ENCODE measurements at places on chromosomes 11 and 22.

DNA sequence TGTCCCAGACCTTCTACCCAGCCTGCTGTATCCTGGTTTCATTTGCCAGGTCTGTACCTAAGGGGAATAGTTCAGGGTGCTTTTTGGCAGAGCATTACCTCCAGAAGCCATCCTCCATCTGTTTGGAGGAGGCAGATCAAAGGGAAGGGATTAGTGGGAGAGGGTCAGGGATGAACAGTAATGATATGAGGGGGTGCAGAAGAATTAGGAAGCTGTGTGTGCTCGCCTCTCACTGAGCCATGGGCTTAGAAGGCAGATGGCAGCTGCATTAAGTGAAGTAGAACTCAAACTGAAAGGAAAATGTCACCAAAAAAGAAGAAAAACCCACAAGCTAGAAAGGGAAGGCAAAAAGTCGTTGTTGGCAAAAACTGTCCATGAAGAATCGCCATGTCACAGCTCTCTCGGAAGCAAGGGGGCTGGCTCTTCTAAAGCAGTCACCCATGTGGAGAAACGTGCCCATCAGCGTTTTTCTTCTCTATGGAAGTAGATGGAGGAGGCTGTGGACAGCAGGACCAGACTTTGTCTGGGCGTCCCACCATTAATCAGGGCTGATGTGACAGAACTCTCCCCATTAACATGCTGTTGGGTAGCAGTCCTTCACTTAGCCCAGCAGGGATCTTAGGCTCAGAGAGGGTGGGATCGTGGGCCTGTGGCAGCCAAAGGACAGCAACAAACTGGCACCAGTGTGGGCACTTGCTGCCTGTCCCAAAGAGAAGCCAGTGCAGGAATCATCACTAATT is 46.8 kb downstream of the CEP164 start:
- no peak for DNase-seq

- DNase-seq, result no peak
Measured at GRCh38 chr22:33063611-33064010, 5.4 kb upstream of the SYN3 start.

DNA sequence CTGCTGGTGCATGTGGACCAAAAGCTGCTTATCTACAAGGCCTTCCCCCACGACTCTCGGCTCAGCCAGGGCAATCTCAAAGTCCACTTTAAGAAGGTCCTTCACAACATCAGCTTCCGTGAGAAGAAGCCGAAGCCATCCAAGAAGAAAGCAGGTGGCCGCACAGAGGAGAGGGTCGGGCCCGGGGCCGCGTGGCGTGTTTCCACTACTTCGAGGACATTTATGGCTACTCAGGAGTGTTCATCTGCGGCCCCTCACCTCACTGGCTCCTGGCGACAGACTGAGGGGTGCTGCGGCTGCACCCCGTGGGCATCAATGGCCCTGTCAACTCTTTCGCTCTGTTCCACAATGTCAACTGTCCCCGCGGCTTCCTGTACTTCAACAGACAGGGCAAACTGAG is 16.2 kb upstream of the SLC5A4 start:
- DNase-seq, result no peak

GRCh38 chr11:119726150-119726553 is 2.8 kb downstream of the NECTIN1 start:
- DNase-seq, result no peak

GRCh38 chr11:117457835-117458234 is 130.2 kb downstream of the CEP164 start:
- no peak for DNase-seq

GRCh38 chr11:46339816-46340215 is 7.4 kb upstream of the DGKZ start:
- DNase-seq, result no peak

GRCh38 chr22:39496131-39496838 is 5.8 kb upstream of the MIEF1 start:
- peak; percentile 35 for DNase-seq

GRCh38 chr11:26335903-26336302 is 4.0 kb downstream of the ANO3 start:
- DNase-seq, result no peak

DNA sequence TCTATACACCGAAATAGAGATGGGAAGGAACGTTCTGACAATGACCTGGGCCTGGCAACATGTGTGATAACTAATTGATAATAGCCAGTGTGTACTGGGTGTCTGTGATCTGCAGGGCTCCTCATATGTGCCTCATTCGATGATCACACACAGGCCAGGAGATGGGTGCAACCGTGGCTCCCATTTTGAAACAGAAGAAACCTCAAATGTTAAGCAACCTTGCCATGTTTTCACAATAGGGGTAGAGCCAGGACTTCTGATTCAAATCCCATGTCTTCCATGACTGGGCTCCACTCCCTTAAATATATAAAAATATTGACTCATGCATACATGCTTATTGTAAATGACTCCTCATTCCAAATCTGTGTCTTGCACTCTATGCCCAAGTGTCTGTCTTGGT is 11.1 kb downstream of the APOL3 start:
- no peak for DNase-seq

DNA sequence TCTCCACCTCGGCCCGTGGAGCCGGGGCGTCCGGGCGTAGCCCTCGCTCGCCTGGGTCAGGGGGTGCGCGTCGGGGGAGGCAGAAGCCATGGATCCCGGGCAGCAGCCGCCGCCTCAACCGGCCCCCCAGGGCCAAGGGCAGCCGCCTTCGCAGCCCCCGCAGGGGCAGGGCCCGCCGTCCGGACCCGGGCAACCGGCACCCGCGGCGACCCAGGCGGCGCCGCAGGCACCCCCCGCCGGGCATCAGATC is 439 bp downstream of the YAP1 start:
- no peak for DNase-seq

- DNase-seq, result no peak
Measured at GRCh38 chr11:109862835-109863234, 230.4 kb upstream of the ZC3H12C start.

DNA sequence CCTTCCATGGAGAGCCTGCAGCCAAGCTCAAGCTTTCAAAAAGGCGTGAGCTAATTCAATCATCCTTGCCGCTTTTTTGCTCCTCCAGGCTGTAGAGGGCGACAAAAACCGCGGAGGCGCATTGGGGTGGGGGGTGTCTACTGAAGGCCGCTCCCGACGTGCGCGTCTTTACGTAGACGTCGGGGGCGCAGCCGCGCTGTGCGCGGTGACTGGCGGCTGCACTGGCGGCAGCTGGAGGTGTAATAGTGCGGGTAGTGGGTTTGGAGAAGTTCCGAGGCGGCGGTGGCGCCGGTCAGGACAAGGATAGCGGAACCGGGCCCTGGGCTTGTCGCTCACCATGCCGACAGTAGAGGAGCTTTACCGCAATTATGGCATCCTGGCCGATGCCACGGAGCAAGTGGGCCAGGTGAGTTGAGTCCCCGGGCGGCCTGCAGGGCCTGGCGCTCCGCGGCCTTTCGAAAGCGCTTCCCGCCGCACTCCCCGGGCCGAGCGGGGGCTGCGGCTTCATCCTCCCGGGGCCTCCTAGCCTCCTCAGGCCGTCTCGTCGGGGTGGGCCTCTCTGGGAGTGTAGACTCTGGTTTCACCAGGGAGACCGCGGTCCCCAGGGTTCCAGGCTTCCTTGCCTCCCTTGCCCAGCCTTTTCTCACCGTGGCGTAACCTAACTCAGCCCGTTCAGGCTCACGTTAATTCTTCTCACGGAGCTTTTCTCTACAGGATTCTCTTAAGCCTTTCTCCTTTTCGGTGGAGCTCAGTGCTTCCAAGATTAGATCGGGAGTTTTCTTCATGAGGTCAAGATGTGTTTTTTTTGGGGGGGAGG is at the start of gene API5:
TSS of gene API5 (plus strand) at position 206 of the 817 bp plus-strand sequence. CDS start at position 338, 132 bp downstream.
- peak; percentile 88 for DNase-seq

- DNase-seq, result no peak
Measured at GRCh38 chr11:100716838-100717237, 29.8 kb downstream of the ARHGAP42 start.

GRCh38 chr11:60985991-60986915 is 14.8 kb downstream of the CD6 start:
- DNase-seq, result peak; percentile 84

DNA sequence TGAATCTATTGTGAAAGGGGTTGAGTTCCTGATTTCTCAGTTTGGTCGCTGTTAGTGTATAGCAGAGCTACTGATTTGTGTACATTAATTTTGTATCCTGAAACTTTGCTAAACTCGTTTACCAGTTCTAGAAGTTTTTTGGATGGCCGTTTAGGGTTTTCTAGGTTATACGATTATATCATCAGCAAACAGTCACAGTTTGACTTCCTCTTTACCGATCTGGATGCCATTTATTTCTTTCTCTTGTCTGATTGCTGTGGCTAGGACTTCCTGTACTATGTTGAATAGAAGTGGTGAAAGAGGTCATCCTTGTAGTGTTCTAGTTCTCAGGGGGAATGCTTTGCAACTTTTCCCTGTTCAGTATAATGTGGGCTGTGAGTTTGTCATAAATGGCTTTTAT is 24.6 kb upstream of the OOSP4B start:
- DNase-seq, result no peak

GRCh38 chr11:126024123-126024522 is 38.5 kb downstream of the CDON start:
- DNase-seq, result no peak

DNA sequence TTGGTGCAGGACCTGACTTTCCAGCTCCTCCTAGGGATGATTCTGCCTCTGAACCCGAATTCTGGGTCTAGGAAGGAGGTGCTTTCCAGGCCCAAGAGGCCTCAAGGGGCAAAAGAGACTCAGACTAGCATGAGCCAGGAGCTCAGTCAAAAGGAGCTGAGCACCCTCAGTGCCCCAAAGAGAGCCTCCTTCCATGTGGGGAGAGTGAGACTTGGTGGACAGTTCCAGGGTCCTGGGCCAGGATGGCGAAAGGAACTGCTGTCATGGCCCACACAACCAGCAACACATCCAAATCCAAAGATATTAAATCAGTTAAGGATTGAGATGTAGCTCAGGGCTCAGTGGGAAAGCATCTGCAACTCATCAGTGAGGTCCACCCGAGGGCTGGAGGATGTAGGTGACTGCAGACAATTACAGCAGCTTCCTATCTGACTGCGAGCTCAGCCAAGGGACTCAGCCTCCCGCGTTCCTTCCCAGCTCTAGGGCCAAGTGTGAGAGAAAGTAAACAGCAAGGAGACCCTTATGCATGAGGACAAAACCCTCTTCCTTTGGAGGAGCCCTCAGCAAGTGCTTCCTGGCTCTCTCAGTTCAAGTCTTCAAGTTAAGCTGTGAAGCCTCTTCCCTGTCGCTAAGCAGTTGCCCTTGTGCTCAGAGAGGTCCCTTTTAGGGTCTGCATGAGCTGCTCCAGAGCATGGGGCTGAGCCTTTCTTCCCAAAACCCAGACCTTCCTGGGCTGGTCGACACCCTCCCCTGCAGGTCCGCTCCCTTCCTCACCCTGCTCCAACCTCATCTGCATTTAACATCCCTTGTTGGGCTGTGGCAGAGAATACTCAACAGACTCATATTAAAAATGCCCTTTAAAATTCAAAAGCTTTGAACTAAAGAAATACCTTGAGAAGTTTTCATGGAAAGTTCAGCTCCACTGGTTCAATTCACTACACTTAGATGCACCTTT is 35.8 kb downstream of the C11orf58 start:
- no peak for DNase-seq

DNA sequence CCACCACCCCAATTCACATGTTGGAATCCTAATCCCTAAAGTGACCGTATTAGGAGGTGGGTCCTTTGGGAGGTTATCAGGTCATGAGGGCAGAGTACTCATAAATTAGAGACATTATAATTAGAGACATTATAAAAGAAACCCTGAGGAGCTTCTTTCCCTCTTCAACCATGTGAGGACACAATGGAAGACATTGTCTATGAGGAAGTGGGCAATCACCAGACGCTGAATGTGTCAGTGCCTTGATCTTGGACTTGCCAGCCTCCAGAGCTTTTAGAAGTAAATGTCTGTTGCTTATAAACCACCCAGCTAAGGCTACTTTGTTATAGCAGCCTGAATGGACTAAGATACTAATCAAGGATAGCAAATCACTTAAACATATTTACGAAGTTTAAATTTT is 14.8 kb downstream of the GAB2 start:
- DNase-seq, result no peak

GRCh38 chr11:100557830-100558611 is 129.1 kb upstream of the ARHGAP42 start:
- DNase-seq, result no peak

DNA sequence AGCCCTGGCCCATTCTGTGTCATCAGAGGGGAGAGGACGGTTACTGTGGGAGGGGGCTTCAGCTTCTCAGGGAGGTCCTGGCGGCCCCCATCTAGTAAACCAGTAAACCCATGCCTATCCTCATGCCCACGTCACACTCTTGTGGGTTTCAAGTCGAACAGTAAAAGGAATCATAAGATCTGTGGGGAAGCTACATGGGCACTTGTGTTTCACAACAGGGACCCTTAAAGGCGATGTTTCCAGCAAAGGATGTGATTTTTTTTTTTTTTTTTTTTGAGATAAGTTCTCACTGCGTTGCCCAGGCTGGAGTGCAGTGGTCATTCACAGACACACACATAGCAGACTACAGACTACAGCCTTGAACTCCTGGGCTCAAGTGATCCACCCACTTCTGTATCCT is 9.2 kb upstream of the PARVG start:
- DNase-seq, result no peak

- no peak for DNase-seq
Measured at GRCh38 chr11:35594680-35595079, 23.6 kb upstream of the FJX1 start.

DNA sequence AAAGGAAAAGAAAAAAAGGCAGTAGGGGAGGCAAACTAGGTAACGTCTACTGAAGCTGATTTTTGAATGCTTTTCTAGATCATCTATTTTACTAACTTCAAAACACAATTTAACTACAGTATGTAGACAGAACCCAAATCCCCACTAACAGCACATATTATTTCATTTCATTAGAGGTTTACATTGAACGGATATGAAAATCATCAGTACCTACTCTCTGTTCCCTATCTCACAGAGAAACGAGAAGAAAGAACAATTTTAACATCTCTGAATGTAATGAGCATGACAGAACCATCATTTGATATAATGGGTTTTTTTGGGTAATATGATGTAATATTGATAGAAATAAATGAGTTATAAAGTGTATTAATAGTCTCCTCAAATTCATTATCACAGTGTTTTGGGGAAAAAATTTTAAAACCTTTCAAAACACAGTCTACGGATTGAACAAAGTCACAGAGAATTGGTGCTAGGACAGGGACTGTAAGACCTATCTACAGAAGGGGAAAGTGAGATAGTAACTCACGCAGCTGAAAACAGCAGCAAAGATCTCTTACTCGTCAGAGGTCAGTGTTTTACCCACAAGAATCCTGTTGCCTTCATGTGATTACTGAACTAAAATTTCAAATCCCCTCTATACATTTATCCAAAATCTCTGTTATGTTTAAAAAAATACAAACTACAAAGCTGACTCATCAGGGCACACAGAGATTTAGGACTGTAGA is 77.3 kb downstream of the ZBTB44 start:
- DNase-seq, result no peak

Measured in stimulated activated CD4-positive, alpha-beta T cell treated with anti-CD3 and anti-CD28 coated beads, Interleukin-12 subunit alpha, Interleukin-12 subunit beta, amount 100 ng/mL, for 48 hours (primary cell).